ENCODE measurements at places on chromosomes 3 and 15.

GRCh38 chr3:129525341-129525968 lies 3.0 kb upstream of the RHO start:
- DNase-seq: no peak
- H3K4me3 ChIP-seq: no peak overlapping the region
- H3K27ac ChIP-seq: no peak overlapping the region
- no peaks in the 10 kb centered on the region for H3K36me3 ChIP-seq

DNA sequence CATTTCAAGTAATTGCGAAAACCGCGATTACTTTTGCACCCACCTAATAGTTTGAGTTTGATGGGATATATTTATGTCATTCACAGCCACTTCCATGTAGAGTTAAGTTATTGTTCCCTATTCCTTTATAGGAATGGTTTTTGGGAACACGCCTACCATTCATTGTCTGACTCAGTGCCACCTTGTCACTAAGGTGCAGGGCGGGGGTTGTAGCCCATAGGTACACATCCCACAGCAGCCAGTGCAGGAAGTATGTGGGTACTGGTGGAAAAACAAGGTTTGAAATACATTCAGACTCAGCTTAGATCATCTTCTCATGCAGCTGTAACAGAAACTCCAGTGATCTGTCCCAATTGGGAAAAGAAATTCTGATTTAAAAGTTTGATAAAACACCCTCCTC lies 48.2 kb upstream of the CFAP161 start:
- H3K4me3 ChIP-seq: no peak overlapping the region
- no peak for DNase-seq
- no peaks in the 10 kb centered on the region for H3K27me3 ChIP-seq

DNA sequence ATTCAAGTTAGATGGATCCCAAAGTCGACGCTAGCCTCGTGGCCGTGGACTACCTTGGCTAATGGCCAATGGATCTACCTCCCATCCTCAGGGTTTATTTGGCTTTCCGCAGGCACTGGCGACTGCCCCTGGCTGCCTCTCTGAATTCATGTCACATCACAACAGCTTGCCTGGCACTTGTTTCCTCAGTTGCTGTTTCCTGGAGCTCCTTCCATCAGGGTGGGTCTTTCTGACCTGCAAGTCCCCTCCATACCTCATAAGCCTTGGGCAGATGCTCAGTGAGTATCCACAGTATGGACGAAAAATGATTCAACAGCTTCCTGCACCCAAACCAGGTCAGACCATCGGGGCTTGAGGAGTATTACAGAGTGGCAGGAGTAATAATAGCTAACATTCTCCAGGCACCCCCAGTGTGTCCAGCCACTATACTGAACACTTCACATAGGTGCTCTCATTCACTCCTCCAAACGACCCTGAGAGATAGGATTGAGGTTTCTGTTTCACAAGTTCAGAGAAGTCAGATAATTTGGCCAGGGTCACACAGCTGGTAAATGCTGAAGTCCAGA lies 311.5 kb downstream of the TLE3 start:
- no peak overlapping the region for H3K4me3 ChIP-seq
- H3K4me1 ChIP-seq: no peaks in the 10 kb centered on the region
- peaks cover 4% of the 10 kb centered on the region for H3K27me3 ChIP-seq
- H3K36me3 ChIP-seq: no peaks in the 10 kb centered on the region

DNA sequence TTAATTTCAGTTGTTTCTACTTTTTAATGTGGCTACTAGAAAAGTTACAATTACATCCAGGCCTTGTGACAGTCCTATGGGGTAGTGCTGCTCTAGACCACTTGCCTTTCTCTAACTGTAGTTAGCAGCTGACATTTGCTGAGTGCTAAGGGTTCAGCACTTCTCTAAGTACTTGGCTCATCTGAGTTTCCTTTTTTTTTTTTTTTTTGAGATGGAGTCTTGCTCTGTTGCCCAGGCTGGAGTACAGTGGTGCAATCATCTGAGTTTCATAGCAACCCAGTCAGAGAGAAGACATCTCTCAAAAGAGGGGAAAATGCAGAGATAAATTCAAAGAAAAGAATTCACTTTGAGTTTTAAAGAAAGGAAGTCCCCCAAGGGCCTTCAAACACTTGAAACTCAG lies 130.8 kb downstream of the MYLK start:
- H3K4me3 ChIP-seq: no peak overlapping the region
- no peak overlapping the region for H3K27ac ChIP-seq
- H3K27me3 ChIP-seq: no peaks in the 10 kb centered on the region
- no peak for DNase-seq
- H3K4me1 ChIP-seq: peaks cover 36% of the 10 kb centered on the region
- H3K36me3 ChIP-seq: no peaks in the 10 kb centered on the region

GRCh38 chr3:36907911-36908646 lies 36.8 kb downstream of the TRANK1 start:
- peak overlapping the region; percentile 85 for H3K27ac ChIP-seq
- peak overlapping the region; percentile 43 for H3K4me3 ChIP-seq
- peak; percentile 86 for DNase-seq
- no peaks in the 10 kb centered on the region for H3K36me3 ChIP-seq
- H3K27me3 ChIP-seq: no peaks in the 10 kb centered on the region

GRCh38 chr3:116808725-116809124 lies 99.1 kb downstream of the TUSC7 start:
- no peaks in the 10 kb centered on the region for H3K36me3 ChIP-seq
- H3K27ac ChIP-seq: no peak overlapping the region
- no peaks in the 10 kb centered on the region for H3K27me3 ChIP-seq
- H3K4me1 ChIP-seq: no peaks in the 10 kb centered on the region
- DNase-seq: no peak
- H3K4me3 ChIP-seq: no peak overlapping the region

DNA sequence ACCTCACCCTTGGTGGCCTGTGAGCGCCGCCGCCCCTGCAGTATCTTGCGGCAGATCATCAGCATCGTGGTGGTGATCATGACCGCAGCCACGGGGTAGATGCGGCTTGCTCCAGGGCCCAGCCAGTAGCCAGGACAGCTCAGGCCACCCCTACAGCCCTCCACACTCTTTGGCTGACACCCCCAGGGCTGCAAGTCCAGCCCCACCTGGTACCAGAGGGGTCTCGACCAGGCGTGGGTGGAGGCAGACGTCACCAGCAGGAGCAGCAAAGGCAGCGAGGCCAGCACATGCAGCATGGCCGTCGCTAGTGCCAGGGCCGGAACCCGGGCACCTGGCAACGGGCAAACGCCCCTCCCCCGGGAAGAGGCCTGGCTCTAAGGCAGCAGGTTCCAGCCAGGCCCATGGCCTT lies at the start of gene TMEM89:
TSS of gene TMEM89 (minus strand) at position 309 of the 409 bp plus-strand sequence. CDS start at position 296, 13 bp downstream.
- H3K36me3 ChIP-seq: peaks cover 4% of the 10 kb centered on the region
- peaks cover 11% of the 10 kb centered on the region for H3K4me1 ChIP-seq
- H3K27ac ChIP-seq: no peak within 1 kb of the TSS
- no peak for DNase-seq
- no peak within 1 kb of the TSS for H3K4me3 ChIP-seq
- no peaks in the 10 kb centered on the region for H3K27me3 ChIP-seq

GRCh38 chr15:55742498-55742926 lies 440 bp downstream of the PRTG start:
- H3K27me3 ChIP-seq: peaks cover 70% of the 10 kb centered on the region
- peak overlapping the region; percentile 82 for H3K4me3 ChIP-seq
- H3K36me3 ChIP-seq: no peaks in the 10 kb centered on the region

- no peaks in the 10 kb centered on the region for H3K27me3 ChIP-seq
- no peak overlapping the region for H3K27ac ChIP-seq
- DNase-seq: no peak
- H3K4me1 ChIP-seq: no peaks in the 10 kb centered on the region
- no peak overlapping the region for H3K4me3 ChIP-seq
Measured at GRCh38 chr3:13343601-13344000, 76.5 kb downstream of the NUP210 start.

- no peak for DNase-seq
- H3K27ac ChIP-seq: peak within 1 kb of the TSS; percentile 8
- H3K27me3 ChIP-seq: no peaks in the 10 kb centered on the region
- H3K4me3 ChIP-seq: no peak within 1 kb of the TSS
Measured at GRCh38 chr3:52834871-52835501, at the start of gene MUSTN1. MUSTN1 (minus strand) TSS chr3:52835019; CDS start chr3:52834948, 71 bp downstream.

DNA sequence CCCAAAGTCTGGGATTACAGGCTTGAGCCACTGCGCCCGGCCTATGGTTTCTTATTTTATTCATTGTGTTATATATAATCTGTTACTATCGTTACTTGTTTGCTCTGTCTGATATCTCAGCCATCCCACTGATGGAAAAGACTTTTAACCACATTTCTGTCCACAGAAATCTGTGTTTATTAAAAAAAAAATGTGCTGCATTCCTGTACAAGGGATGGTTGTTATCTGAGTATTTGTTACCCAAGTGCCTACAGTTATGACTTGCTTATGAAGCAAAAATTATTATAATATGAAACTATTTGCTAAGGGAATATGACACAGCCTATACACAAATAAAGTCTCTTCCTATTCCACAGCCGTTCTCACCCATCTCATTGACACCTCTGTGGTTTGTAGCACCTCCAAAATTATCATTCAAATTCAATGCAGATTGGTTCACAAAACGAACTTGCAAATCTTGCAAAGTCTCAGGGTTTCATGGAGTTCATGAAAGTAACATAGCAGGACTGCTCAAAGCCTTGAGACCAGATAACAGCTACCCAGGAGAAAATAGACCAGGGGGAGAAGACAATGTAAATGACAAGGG lies 47.4 kb upstream of the UBE2E1 start:
- H3K27ac ChIP-seq: no peak overlapping the region
- H3K27me3 ChIP-seq: no peaks in the 10 kb centered on the region
- no peak overlapping the region for H3K4me3 ChIP-seq
- H3K36me3 ChIP-seq: no peaks in the 10 kb centered on the region
- H3K4me1 ChIP-seq: no peaks in the 10 kb centered on the region
- DNase-seq: no peak

- DNase-seq: no peak
- H3K4me3 ChIP-seq: no peak overlapping the region
- peaks cover 29% of the 10 kb centered on the region for H3K4me1 ChIP-seq
Measured at GRCh38 chr3:56781762-56782161, 20.0 kb downstream of the ARHGEF3 start.

DNA sequence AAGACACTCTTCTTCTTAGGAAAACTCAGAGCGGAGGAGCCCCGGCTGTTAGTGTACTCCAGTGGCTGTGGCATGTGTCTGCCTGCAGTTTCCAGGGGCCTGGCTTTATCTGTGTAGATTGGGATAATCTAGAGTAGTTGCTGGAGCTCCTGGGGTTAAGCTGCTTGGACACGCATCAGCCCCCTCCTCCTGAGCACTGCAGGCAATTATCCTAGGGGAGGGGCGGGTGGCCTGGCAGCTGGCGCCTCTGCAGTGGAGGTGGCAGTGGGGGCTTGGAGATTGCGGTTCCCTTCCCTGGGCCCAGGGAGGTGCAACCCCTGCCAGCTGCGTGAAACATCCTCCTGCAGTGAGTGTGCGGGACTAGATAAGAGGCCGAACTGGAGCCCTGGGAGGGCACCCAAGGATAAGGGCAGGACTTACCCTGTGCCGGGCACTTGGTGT lies 68.2 kb downstream of the EFCAB12 start:
- H3K36me3 ChIP-seq: no peaks in the 10 kb centered on the region
- DNase-seq: no peak
- H3K4me3 ChIP-seq: no peak overlapping the region
- no peaks in the 10 kb centered on the region for H3K4me1 ChIP-seq
- no peak overlapping the region for H3K27ac ChIP-seq

GRCh38 chr15:59532770-59533379 lies 78.7 kb upstream of the GCNT3 start:
- peak; percentile 50 for DNase-seq
- H3K4me1 ChIP-seq: peaks cover 15% of the 10 kb centered on the region
- H3K27me3 ChIP-seq: no peaks in the 10 kb centered on the region
- H3K36me3 ChIP-seq: no peaks in the 10 kb centered on the region

- H3K4me3 ChIP-seq: no peak overlapping the region
- peaks cover 5% of the 10 kb centered on the region for H3K4me1 ChIP-seq
- DNase-seq: no peak
- H3K27ac ChIP-seq: no peak overlapping the region
- no peaks in the 10 kb centered on the region for H3K36me3 ChIP-seq
- H3K27me3 ChIP-seq: no peaks in the 10 kb centered on the region
Measured at GRCh38 chr3:106825962-106826605, 551.2 kb upstream of the CCDC54 start.

DNA sequence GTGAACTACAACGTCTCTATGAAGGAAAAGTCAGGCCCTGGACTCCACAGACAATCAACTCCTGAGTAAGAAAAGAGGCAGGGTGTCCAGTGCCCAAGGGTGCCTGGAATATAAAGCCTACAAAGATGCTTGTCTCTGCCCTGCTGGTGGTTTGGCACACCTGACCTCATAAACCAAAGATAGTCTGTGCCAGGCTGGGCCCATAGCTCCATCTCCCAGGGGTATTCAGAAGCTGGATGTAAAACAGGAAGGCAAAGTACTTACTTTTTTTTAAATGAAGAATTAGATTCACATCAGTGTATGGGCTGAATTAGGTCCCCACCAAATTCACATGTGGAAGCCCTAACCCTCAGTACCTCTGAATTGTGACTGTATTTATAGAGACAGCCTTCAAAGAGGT lies 66.6 kb upstream of the HERC1 start:
- H3K27ac ChIP-seq: no peak overlapping the region
- no peaks in the 10 kb centered on the region for H3K27me3 ChIP-seq
- peaks cover 10% of the 10 kb centered on the region for H3K4me1 ChIP-seq

GRCh38 chr3:171783086-171783485 lies 27.2 kb downstream of the PLD1 start:
- H3K4me3 ChIP-seq: no peak overlapping the region
- H3K27me3 ChIP-seq: no peaks in the 10 kb centered on the region
- no peaks in the 10 kb centered on the region for H3K36me3 ChIP-seq
- no peak for DNase-seq
- H3K27ac ChIP-seq: no peak overlapping the region

GRCh38 chr15:76334438-76335306 lies 1.9 kb upstream of the ISL2 start:
- peaks cover 4% of the 10 kb centered on the region for H3K4me1 ChIP-seq
- H3K27ac ChIP-seq: no peak overlapping the region
- H3K4me3 ChIP-seq: peak overlapping the region; percentile 56
- no peaks in the 10 kb centered on the region for H3K36me3 ChIP-seq

DNA sequence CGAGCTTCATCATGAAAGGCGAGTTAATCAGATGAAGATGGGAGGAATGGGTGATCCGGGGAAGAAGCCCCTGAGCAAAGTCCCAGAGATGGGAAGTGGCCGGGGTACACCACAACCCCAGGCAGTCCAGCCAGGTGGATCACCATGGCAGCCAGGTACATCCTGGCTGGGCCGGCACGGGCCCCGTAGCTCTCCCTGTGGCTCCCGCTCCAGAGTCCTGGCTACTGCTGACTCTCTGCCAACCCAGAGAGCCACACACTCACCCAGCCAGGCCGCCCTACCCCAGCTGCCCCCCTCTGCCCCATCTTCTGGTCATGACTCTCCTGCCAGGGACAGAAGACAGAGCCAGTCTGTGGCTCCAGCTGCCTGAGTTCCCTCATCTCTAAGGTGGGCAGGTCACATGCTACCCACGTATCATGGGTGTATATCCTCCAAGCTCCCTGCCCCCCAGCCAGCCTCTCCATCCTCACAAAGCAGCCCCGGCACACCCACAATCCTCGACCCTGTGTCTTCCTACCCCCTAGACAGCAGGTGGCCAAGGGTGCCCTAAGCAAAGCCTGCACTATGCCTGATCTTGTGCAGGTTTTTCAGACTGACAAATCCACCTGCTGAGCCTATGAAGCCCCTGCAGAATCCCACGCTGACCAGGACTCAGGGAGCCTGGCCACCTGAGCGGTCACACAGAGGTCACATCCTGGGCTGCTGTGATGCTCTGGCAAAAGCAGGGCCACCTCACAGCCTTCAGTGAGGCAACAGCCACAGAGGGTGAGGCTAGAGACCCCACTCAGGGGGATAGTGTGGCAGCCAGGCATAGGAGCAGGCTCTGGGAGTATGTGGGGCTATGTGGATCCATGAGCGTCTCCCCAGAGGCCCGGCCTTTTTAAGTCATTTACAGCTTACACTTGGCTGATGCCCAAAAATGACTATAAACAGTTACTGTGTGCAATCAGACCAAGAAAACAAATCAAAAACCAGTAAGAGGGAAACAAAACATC lies 13.2 kb downstream of the XXYLT1 start:
- no peak for DNase-seq
- H3K36me3 ChIP-seq: no peaks in the 10 kb centered on the region
- no peaks in the 10 kb centered on the region for H3K27me3 ChIP-seq

All from transverse colon (tissue), 4 donors.